ENCODE measurements at places on chromosomes 13 and 19.

- DNase-seq = no peak
Measured at GRCh38 chr13:47459512-47459911, 541.6 kb downstream of the SUCLA2 start.

DNA sequence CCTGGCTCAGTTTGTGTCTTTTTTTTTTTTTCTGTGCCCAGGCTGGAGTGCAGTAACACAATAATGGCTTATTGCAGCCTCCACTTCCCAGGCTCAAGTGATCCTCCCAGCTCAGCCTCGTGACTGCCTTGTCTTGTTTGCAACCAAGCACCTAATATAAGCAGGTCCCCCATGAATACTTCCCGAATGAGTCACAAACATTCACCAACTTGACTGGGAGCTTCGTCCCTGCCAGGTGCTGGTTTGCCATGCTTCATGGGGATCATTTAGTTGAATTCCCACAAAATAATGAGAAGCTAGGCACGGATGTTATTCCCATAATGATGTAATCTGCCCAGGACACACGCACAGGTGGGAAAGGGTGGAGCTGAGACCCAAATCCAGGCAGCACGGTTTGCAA, 176.5 kb downstream of the CACNA1A start:
- DNase-seq = no peak

DNA sequence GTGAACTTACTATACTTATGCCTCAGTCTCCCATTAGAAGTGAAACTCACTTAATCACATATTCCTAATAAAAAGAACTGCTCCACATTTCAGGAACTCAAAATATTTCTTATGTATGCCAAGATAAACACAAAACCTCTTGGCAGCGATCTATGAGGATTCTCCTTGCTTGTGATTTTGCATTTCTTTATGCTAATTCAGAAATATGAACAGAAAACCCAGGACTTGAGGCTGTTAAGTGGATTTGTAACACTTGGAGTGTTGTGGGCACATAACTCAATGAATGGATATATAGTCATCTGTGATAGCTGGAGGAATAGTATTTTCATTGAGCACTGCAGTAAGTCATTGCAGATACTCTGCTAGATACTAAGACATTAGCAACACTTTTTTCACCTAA, 5.6 kb upstream of the KATNAL1 start:
- no peak for DNase-seq

DNA sequence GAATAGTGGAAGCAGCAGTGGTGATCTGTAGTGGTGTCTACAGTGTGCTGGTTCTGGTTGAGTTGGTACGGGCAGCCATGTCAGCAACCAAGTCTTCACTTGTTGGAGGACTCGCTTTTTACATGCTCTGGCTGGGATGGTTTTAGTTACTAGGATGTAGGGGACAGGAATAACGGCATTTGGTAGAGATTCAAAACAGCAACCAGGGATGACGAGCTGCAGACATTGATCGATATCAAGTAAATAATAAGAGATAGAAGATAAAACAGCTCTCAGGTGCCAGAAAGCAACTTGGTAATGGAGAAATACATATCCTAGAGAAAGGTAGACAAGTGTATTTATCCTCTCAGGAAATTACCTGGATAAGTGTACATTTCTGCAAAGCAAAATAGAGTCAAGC, 84.3 kb downstream of the PCCA start:
- DNase-seq = no peak

GRCh38 chr19:10554760-10555609, 10.8 kb downstream of the KRI1 start:
- DNase-seq = no peak

GRCh38 chr13:79479882-79480281, 1.1 kb upstream of the NDFIP2 start:
- DNase-seq = no peak

DNA sequence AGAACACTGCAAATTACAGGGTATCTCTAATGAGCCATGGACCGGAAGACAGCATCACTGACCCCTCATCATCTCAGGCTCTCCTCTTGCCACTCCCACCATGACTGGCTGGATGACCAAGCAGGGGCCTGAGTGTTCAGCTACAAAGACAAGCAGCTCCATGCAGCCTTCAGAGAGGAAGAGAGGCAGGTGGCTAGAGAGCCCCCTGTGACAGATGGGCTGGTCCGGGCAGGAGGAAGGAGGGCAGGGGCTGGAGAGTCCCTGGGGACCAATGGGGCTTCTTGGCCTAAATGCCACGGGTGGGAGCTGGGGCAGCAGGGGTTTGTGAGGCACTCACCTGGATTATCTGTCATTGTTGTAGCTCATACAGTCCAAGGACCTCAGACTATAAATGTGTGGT, 12.8 kb upstream of the RASA3 start:
- DNase-seq = no peak

DNA sequence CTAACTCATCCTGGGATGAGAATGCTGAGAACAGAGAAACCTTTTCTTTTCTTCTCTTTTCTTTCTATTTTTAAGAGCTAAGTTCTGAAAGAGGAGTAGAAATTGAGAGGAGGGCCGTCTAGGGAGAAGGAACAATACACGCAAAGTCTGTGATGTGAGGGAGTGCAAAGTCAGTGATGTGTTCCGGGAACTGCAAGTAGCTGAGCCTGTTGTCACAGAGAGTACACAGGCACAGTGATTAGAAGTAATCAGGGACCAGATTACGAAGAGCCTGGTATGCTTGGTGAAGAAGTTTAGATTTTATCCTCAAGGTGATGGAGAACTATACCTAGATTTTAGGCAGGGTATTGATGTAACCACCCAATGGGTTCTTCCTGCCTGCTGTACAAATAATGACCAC, 32.0 kb upstream of the CXCL17 start:
- DNase-seq = no peak

- no peak for DNase-seq
Measured at GRCh38 chr19:32200312-32201038, 144.9 kb upstream of the ZNF507 start.

DNA sequence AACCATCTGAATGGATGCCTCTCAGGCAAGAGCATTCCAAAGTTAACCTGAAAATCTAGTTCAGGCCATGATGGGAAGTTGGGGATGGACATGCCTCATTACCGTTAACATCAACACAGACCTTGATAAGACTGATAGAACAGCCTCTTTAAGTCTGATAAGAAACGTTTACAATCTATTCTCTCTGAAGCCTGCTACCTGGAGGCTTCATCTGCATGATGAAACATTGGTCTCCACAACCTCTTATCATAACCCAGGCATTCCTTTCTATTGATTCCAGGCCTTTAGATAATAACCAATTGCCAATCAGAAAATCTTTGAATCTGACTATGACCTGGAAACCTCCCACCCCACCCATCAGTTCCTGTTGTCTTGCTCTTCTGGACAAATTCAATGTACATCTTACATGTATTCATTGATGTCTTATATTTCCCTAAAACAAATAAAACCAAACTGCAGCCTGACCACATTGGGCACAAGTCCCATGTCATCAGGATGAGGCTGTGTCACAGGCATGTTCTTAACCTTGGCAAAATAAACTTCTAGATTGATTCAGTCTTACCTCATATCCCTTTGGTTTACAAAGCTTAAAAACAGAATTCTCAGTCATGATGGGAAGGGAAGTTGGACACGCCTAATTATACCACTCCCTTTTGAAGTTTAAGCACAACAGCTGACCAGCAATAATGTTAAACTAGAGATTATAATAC, 843.8 kb upstream of the SPRY2 start:
- DNase-seq = no peak

GRCh38 chr13:110028838-110029621, 242.6 kb upstream of the IRS2 start:
- no peak for DNase-seq

- DNase-seq = no peak
Measured at GRCh38 chr13:83633746-83634145, 248.5 kb downstream of the SLITRK1 start.

DNA sequence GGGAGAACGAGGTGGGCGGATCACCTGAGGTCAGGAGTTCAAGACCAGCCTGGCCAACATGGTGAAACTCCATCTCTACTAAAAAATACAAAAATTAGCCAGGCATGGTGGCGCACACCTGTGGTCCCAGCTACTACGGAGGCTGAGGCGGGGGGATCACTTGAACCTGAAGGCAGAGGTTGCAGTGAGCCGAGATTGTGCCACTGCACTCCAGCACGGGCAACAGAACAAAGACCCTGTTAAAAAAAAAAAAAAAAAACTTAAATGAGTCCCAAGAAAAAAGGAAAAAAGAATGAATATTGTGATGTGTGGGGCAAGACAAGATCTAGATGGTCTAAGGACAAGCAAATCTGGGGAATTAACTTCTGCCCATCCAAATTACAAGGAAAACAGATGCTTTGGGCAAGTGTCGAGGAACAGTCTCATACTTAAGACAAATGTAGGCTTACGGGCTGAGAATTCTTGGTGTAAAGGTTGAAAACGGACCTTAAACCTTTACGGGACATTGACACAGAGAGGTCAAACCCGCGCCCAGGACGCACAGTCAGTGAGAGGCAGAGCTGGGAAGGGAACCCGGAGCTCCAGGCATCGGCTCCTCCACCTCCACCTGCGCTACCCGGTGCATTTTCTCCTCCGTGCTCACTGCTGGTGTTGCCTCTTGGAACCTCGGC, 656 bp upstream of the ZNF324 start:
- no peak for DNase-seq

DNA sequence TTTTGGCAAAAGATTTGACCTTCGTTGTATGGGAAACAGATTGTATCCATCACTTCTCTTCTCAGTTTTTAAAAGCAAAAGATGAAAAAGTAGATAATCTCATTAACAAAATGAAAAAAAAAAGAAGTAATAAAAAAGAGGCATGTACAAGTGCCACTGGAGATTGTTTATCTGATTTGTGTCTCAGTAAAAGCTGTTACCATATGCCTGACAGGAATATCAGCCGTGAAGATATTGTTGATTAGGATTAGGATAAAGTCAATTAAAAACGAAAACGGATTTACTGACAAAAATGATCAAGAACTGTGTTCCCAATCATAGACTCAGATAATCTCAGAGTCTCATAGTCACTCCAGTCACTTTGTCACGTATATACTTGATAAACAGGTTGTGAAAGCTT, 842.1 kb upstream of the SLC10A2 start:
- DNase-seq = no peak

DNA sequence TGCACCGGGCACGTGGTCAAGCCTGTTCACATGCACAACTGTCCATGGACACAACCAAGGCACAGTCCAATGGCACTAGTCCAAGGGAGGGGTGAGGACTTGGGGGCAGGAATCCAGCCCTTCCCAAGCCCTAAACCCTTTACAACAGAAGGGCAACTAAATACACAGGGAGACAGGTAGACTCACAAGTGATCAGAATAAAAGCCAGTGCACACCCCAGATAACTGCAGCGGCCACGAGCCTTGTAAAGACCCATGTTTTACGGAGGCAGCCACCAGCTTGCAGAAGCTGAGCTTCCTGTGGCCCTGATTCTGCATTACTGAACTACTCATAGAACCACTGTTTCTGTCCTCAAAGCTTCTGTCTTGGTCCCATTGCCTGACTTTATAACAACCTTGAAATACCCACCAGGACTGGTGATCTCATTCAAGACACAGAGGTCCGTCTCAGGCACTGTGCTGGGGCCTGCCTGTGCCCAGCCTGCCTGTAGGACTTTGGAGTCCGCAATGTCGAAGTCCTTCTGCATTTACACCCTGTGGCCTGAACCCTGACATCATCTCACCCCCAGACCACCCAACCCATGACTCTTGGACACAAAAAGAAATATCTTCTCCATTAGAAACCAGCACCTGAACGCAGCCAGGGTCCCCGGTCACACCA, 181.2 kb downstream of the COL4A1 start:
- DNase-seq = peak; percentile 23

GRCh38 chr19:2266183-2266993, 10.2 kb upstream of the JSRP1 start:
- DNase-seq = peak; percentile 39

DNA sequence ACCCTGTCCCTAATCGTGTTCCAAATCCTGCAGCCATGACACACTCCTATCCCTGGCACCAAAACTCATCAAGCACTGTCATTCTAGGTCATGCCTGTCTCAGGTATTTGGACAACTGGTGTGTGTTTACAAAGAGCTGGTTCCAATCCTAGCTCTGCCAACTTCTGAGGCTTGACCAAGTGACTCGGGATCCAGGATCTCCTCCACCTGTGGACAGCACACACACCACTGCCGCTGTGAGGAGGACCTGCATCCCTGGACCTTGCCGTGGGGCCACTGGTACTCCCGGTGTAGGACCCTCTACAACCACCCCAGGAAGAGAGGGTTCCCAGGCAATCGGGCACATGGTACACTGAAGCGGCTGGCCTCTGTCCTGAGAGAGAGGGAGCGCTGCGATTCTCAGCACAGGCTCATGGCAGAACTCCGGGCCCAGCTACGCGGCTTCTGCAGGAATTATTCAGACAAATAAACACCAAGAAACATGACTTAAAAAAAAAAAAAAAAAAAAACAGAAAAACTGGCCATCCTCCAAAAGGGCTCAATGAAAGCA, 20.4 kb downstream of the MLLT1 start:
- DNase-seq = no peak

GRCh38 chr13:27635266-27635665, 13.6 kb downstream of the POLR1D start:
- DNase-seq = no peak

DNA sequence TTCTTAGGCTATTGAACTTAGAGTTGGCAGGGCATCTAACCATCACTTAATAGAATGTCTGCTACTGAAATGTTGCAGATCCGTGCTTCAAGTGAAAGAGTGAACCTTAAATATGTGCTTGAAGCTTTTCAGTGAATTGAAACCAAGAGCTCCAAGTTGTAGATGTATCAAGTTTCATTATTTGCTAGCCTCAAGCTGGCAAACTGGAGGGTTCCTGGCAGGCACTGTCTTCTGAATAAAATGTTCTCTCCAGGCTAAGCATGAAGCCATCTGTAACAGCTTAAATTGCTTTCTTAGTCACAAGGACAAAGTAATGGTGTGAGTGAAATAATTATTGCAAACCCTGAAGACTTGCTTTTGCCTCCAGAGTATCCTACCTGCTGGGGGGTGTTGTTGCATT, 415.0 kb upstream of the SPRY2 start:
- peak; percentile 43 for DNase-seq

- DNase-seq = peak; percentile 73
Measured at GRCh38 chr19:3389876-3390371, 23.5 kb downstream of the NFIC start.

Data from NCI-H345 (cell line).